Midbrain (tissue), 1 donor: ENCODE measurements at places on chromosomes 5 and 9.

- no peak for DNase-seq
These were observed 14.1 kb upstream of the LURAP1L start for GRCh38 chr9:12760758-12761157.

DNA sequence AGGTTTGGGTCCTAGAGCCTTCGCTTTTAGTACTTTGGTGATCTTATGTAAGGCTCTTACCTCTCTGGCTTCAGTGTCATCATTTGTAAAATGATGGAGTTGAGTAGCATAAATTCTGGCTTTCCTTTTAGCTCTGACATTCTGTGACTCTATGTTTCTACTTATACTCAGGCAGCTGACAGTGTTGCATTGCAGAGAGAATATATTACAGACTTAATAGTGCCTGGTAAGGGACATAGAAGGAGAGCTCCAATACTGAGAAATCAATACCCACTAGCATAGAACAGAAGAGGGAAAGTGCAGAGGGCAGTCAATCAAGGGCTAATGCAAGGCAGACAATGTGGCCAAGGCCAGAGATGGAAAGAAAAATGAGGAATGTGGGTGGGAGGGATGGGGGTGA lies 371.4 kb upstream of the TLE4 start:
- no peak for DNase-seq

GRCh38 chr9:88804254-88804596 lies 187.0 kb upstream of the S1PR3 start:
- DNase-seq, result no peak

GRCh38 chr5:168939887-168940544 lies 360.8 kb upstream of the PANK3 start:
- no peak for DNase-seq

- no peak for DNase-seq
These were observed 7.9 kb upstream of the IER5L start for GRCh38 chr9:129185991-129186390.
